ENCODE measurements at places on chromosomes 13 and 19. TPM values are rescaled to one million over a fixed set of nuclear protein-coding genes. Genes with fewer than 3 reads are reported as not detected.

B3GNT8 gene
- 4.2 TPM for total RNA-seq

DNA sequence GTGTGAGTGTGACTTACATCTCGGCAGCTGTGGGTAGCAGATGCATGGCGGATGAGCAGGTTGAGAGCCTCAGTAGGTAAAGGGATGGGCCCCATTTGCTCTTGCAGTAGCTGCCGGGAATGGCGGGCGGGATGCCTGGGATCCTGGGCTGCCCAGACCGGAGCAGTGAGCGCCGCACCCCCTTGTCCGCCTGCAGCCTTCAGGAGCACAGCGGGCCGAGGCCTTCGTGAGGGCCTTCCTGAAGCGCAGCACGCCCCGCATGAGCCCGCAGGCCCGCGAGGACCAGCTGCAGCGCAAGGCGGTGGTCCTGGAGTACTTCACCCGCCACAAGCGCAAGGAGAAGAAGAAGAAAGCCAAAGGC is 4.1 kb downstream of the POP4 start:
- no peak for DNase-seq
- H3K4me3 ChIP-seq: no peak overlapping the region
- no peaks in the 10 kb centered on the region for H3K27me3 ChIP-seq
- no peak overlapping the region for H3K27ac ChIP-seq
- peaks cover 19% of the 10 kb centered on the region for H3K36me3 ChIP-seq
- peaks cover 3% of the 10 kb centered on the region for H3K4me1 ChIP-seq

DNA sequence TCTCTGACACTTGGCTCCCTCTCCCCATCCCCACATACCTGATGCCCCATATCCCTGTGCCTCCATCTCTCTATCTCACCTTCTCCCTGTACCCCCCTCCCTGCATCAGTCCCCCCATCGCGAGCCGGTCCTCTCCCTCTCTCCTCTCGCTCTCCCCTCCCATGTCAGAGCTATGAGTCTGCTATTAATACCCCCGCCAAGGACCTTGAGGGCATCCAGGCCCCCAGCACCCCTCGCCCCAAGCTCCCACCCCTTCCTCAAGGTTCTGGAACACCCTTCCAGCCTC is 1.6 kb downstream of the GRIN2D start:
- peaks cover 21% of the 10 kb centered on the region for H3K27me3 ChIP-seq
- no peak overlapping the region for H3K27ac ChIP-seq
- no peak overlapping the region for H3K4me3 ChIP-seq
- H3K36me3 ChIP-seq: no peaks in the 10 kb centered on the region
- no peak for DNase-seq

HSPH1 gene
- total RNA-seq: 21.4 TPM

GRCh38 chr19:52527956-52528351 is 486 bp downstream of the ZNF808 start:
- no peak for DNase-seq
- peak overlapping the region; percentile 84 for H3K4me3 ChIP-seq
- peak overlapping the region; percentile 79 for H3K27ac ChIP-seq
- no peaks in the 10 kb centered on the region for H3K36me3 ChIP-seq

DNA sequence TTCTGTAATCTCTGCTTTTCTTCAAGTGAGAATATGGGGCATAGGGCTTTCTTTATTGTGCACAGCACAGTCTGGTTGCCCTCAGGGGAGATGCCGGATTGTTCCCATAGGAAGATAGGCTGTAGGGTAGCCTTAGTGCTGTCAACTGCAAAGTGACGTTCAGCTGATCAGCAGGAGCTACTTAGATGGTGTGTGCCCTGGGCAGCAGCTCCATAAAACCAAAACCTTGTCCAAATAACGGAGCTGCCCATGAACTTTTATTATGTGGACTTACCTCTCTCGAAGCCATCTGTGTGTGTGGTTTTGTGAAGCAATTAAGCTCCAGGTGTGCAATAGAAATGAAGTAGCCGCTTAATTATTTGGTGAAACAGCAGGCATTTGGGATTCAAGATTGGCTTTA is 120.0 kb upstream of the RNF113B start:
- H3K27ac ChIP-seq: no peak overlapping the region
- peaks cover 4% of the 10 kb centered on the region for H3K4me1 ChIP-seq

C19orf38 gene
- total RNA-seq: 2.4 TPM

Data from thoracic aorta (tissue), 2 donors.